ENCODE measurements at places on chromosomes 16 and 17. TPM values are rescaled to one million over a fixed set of nuclear protein-coding genes. Genes with fewer than 3 reads are reported as not detected.
A peak's percentile ranks its signal among the peaks of the same experiment; 100 is the strongest.

Gene SEPTIN12
- not detected for total RNA-seq

Gene BTBD17
- not detected for total RNA-seq

- no peaks in the 10 kb centered on the region for H3K27me3 ChIP-seq
- peak overlapping the region; percentile 97 for H3K4me3 ChIP-seq
- peak overlapping the region; percentile 91 for H3K27ac ChIP-seq
- peaks cover 32% of the 10 kb centered on the region for H3K36me3 ChIP-seq
These were observed 589 bp downstream of the ARL6IP1 start for GRCh38 chr16:18800775-18801144.

DNA sequence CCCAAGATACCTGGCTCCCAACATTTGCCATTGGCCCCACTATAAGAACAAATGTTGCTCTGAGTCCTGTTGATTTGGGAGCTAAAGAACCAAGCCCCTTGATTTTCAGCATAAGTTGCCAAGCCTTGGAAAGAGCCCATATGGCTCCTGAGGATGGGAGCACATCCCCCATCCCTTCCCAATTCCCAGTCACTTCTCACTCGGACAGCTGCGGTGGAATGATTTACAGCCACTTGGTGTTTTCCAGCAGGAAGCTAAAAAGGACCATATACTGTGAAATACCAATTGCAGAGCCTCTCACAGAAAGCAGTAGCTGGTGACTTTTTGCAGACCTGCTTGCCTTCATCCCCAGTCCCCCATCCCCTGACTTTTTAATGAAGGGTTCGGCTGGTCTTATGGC is 524.6 kb downstream of the GRIN2A start:
- H3K27me3 ChIP-seq: no peaks in the 10 kb centered on the region
- no peaks in the 10 kb centered on the region for H3K36me3 ChIP-seq
- H3K27ac ChIP-seq: no peak overlapping the region
- no peaks in the 10 kb centered on the region for H3K4me1 ChIP-seq

GRCh38 chr17:68134046-68134637 is 98.6 kb downstream of the KPNA2 start:
- H3K27ac ChIP-seq: no peak overlapping the region
- H3K4me1 ChIP-seq: peaks cover 12% of the 10 kb centered on the region
- DNase-seq: no peak
- H3K36me3 ChIP-seq: no peaks in the 10 kb centered on the region

- DNase-seq: no peak
- H3K36me3 ChIP-seq: no peaks in the 10 kb centered on the region
- H3K4me1 ChIP-seq: no peaks in the 10 kb centered on the region
- peaks cover 8% of the 10 kb centered on the region for H3K27me3 ChIP-seq
- H3K4me3 ChIP-seq: no peak overlapping the region
These were observed 18.8 kb upstream of the USP10 start for GRCh38 chr16:84680843-84681629.

- peaks cover 78% of the 10 kb centered on the region for H3K27me3 ChIP-seq
- H3K27ac ChIP-seq: no peak overlapping the region
- DNase-seq: no peak
- no peak overlapping the region for H3K4me3 ChIP-seq
- H3K36me3 ChIP-seq: no peaks in the 10 kb centered on the region
These were observed 78.9 kb upstream of the LHX1 start for GRCh38 chr17:36858119-36859002.

GRCh38 chr17:53912117-53912516 is 89.4 kb downstream of the KIF2B start:
- no peaks in the 10 kb centered on the region for H3K36me3 ChIP-seq
- no peak overlapping the region for H3K4me3 ChIP-seq
- DNase-seq: no peak
- H3K27me3 ChIP-seq: no peaks in the 10 kb centered on the region
- no peaks in the 10 kb centered on the region for H3K4me1 ChIP-seq

- no peaks in the 10 kb centered on the region for H3K27me3 ChIP-seq
- no peak overlapping the region for H3K27ac ChIP-seq
- H3K4me1 ChIP-seq: peaks cover 15% of the 10 kb centered on the region
- H3K36me3 ChIP-seq: peaks cover 15% of the 10 kb centered on the region
These were observed 4.1 kb upstream of the RSAD1 start for GRCh38 chr17:50474523-50474922.

- no peaks in the 10 kb centered on the region for H3K27me3 ChIP-seq
- no peak for DNase-seq
- H3K4me1 ChIP-seq: no peaks in the 10 kb centered on the region
These were observed 9.4 kb downstream of the CWC25 start for GRCh38 chr17:38815576-38816193.

Data from heart right ventricle (tissue), 16 donors.